ENCODE measurements at places on chromosomes 7 and 10.
A peak's percentile ranks its signal among the peaks of the same experiment; 100 is the strongest.

DNA sequence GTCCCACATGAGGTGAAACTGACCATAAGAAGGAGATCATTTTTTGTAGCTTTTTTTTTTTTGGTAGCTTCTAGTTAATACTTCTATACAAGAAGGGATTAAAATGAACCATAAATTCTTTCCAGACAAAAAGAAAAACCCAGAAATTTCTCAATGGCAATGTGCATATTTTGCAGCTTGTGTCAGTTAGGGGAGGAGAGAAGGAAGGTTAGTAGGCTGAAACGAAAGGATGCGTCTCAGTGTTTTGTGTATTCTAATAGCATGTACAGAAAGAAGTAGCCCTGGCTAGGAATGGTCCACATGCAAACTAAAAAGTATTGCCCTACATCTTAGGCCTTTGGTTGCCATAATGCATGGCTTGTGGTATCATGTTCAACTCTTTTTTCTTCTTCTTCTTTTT, 90.6 kb downstream of the CACNB2 start:
- DNase-seq = no peak

- no peak for DNase-seq
Measured at GRCh38 chr7:139246905-139247304, 15.9 kb downstream of the UBN2 start.

GRCh38 chr10:130026670-130027456, 62.8 kb upstream of the EBF3 start:
- no peak for DNase-seq

- DNase-seq = no peak
Measured at GRCh38 chr7:55056577-55057480, 38.0 kb downstream of the EGFR start.

GRCh38 chr10:5450605-5451384, 38.4 kb downstream of the NET1 start:
- no peak for DNase-seq

- DNase-seq = peak; percentile 39
Measured at GRCh38 chr10:118564652-118565051, 30.8 kb downstream of the PRLHR start.

- DNase-seq = no peak
Measured at GRCh38 chr7:55438757-55439525, 73.8 kb downstream of the LANCL2 start.

- no peak for DNase-seq
Measured at GRCh38 chr7:47724335-47724982, 142.5 kb upstream of the TNS3 start.

GRCh38 chr10:43816351-43817321, 168.0 kb upstream of the ZNF32 start:
- no peak for DNase-seq

DNA sequence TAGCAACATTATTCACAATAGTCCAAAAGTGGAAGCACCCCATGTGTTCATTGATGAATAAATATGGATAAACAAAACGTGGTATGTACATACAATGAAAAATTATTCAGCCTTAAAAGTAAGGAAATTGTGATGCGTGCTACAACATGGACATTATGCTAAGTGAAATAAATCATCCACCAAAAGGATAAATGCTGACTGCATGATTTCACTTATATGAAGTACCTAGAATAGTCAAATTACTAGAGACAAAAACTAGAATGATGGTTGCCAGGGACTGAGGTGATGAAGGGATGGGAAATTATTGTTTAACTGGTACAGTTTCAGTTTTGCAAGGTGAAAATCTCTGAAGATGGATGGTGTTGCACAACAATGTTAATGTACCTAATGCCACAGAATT, 56.6 kb downstream of the THSD7A start:
- DNase-seq = no peak

DNA sequence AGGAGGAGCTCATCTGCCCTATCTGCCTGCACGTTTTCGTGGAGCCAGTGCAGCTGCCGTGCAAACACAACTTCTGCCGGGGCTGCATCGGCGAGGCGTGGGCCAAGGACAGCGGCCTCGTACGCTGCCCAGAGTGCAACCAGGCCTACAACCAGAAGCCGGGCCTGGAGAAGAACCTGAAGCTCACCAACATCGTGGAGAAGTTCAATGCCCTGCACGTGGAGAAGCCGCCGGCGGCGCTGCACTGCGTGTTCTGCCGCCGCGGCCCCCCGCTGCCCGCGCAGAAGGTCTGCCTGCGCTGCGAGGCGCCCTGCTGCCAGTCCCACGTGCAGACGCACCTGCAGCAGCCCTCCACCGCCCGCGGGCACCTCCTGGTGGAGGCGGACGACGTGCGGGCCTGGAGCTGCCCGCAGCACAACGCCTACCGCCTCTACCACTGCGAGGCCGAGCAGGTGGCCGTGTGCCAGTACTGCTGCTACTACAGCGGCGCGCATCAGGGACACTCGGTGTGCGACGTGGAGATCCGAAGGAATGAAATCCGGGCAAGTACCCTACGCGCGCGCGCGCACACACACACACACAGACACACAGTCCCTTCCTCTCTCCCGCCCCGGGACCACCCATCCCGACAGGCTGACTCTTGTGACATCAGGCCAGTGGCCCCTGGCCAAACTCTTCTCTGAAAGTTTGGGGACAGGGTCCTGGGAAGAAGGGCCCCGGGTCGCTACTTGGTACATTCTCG, 538 bp downstream of the TRIM8 start:
- DNase-seq = no peak

DNA sequence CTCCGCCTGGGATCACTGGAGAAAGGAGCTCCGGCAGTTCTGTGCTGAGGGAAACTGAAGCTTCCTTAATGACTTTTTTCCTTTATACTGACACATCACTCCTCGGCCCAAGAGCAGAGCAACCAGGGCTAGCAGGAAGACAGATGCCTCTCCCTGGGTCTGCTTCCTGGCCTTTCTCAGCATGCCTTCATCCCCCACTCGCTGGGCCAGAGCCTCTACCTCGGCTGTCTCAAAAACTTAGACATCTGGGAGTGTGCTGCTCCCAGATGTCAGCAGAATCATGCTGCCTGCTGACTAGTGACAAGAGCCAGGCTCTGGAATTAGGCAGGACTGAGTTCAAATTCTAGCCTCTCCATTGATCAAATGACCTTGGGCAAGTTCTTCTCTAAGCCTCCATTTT, 24.4 kb upstream of the LRRC4 start:
- no peak for DNase-seq

GRCh38 chr7:87148332-87148955, 3.8 kb upstream of the DMTF1 start:
- DNase-seq = no peak

DNA sequence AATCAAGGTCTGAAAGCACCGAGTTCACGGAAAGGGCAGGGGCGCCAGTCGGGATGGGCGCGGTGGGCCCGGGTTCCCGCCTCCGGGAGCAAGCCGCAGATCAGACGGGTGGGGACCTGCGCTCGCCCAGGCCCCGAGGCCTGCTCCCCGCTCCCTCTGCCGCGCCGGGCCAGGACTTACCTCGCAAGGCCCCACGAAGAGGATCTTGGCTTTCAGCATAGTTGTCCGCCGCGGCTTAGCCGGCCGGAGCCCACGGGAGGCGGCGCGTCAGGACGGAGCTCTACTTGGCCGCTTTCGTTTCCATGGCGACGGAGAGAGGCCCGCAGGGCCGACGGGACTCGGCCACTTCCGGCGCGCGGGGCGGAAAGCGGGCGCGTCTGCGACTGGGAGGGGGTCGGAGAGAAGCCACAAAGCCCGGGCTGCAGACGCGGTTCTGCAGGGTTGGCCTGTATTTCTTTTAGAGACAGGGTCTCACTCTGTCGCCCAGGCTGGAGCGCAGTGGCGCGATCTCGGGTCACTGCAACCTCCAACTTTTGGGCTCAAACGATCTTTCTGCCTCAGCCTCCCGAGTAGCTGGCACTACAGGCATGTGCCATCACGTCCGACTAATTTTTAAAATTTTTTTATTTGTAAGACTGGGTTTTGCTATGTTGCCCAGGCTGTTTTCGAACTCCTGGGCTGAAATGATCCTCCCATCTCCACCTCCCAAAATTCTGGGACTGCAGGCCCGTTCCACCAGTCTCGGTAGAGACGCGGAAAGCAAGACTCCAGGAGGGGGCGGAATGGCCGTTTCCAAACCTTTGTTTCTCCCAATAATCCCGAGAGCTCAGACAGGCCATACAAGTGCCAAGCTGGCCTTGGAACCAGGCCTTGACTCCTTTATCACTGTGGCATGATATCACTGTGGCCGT, at the start of gene IFT22:
IFT22 (minus strand) TSS at position 322 of the 911 bp plus-strand sequence; CDS start at position 219, 103 bp downstream.
- peak; percentile 66 for DNase-seq

DNA sequence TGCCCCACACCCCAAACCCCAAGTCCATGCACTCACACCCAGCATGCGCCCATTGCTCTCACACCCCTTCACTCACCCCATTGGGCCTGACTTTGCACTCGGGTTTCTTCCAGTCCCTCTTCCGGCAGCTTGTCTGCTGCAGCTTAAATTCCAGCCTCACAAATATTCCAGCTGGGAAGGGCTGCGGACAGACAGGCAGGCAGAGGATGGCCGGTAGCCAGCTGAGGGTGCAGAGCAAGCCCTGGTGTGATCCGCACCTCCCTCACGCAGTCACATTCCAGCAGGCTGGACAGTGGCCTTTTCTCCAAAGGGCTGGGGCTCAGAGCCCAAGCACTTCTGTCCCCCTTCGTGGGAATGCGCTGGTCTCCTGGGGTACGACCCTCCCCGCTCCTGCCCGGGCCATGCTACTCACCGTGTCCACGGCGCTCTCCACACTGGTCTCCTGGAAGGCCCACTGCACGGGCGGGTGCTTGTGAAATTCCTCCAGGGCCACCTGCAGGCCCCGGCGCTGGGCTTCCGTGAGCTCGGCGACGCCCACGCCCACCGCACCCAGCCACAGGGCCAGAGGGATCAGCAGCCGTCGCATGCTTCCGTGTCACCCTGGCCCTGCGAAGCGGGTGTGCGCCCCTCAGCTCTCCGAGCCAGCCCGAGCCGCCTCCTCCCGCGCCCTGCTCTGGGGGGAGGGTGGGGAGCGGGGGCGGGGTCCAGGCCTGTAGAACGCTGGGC, 1.2 kb downstream of the RARRES2 start:
- DNase-seq = no peak

DNA sequence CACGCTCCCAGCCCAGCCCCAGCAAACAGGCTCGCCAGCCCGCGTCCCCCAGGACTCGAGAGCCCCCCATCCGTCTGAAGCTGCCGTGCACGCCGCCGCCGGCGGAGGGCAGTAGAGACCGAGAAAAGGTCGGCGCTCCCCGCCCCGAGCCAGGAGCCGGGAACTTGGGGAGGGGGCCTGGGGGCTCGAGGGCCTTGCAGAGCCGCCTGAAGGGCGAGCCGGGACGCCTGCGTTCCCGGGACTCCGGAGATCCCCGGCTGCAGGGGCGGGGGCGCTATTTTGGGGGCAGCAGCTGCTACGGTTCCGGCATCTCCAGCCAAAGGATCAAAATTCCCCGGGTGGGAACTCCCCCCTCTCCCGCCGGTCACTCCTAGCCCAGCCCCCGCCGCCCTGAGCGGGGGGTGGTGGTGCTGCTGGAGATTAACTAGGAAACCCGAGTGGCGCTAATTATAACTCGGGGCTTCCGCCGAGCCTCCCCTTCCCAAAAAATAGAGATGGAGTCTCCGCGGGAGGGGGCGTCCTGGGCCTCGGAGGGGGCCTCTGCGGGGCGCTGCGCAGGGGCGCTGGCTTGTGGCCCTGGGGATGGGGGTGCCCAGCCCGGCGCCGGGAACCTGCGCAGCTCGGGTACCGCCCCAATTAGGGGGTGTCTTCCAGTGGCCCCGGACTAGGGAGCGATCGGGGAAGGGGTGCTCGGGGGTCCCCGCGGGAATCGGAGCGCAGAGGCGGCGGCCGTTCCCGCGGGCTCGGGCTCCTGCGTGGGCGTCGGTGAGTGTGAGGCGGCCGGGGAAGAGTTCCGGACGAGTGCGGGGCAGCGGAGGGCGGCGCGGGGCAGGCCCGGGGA, 608 bp downstream of the ACHE start:
- no peak for DNase-seq
